ENCODE measurements at places on chromosomes 4 and X.

- DNase-seq, result no peak
These were observed 17.0 kb downstream of the PDGFC start for GRCh38 chr4:156954587-156954986.

DNA sequence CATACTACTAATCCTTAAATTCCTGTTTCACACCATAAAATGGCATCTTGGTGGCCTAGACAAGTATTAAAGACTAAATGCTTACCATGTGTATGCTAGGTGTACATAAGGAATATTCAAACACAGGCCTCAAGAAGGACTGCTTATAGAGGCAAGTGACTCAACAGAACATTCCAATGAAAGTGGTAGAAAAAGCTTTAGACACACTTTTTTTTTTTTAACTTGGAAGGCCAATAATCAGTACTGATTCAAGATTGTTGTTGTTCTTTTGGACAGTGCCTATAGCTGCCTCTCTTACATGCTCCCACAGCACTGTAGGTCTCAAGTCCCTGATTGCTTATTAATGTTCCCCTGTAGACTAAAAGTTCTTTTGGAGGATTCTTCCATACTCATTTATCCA lies 77.6 kb downstream of the FBXL5 start:
- no peak for DNase-seq

- DNase-seq, result no peak
These were observed 1.4 kb upstream of the PHKA1 start for GRCh38 chrX:72715546-72715945.

GRCh38 chr4:76589872-76590797 lies 155.1 kb downstream of the SHROOM3 start:
- DNase-seq, result no peak

- peak; percentile 79 for DNase-seq
These were observed at the start of gene ARX for GRCh38 chrX:25015486-25016360. Gene ARX (minus strand): TSS chrX:25015965. CDS start chrX:25015737, 228 bp downstream.

DNA sequence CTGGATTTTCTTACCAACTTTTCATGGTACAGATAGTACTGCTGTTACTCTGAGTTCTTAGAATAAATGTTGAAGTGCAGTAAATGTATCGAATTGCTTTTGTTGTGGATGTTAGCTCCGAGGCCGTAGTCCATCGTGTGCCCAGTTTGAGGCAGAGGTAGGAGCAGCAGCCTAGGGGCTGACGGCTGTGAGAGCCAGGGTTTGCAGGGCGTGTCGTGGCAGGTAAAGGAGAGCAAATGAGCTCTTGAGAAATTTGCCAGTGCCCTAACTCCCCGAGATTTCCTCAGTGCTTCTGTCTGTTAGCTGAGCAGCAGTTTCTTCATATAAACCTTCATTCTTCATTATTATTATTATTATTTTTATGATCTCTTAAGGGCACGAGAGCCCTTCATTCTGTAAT lies 21.6 kb downstream of the PRIMPOL start:
- DNase-seq, result no peak

DNA sequence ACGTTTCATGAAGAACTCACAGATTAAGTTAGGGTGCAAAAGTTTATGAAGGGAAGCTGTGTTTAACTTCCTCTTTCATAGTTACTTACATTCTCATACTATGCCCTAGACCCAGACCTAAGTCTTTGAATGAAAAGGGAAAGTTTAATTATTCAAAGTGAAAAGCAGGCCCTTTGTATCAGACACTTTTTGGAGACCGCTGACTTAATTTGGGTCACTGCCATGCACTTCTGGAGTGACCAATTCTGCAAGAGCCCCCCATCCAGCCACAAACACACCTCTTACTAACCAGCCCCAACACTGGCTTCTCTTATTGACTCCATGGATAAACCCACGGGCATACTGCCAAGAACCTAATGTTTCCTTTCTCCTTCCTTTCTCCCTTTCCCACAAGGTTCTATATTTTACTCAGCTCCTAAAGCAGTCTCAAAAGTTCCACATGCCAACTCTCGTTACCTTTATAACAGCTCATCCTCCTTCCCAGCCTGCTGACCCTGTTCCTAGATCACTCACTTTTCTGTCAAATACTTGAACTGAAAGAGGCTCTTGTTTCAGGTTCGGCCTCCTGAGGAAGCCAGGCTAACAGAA lies 34.5 kb downstream of the ABCE1 start:
- DNase-seq, result no peak

DNA sequence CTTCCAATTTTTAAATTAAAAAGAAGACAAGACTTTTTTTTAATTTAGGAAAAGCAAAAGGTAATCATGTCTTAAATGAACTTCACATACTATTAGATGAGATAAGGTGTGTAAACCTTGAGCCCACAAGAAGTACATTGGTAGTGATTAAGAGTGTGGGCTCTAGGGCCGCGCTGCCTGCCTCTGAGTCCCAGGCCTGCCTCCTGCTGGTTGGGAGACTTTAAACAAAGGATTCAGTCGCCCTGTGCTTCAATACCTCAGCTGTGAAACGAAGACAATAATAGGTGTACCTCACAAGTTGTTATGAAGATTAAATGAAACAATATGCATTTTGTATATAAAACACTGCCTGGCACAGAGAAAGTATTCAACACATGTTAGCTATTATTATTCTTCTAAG lies 95.9 kb upstream of the MYOZ2 start:
- DNase-seq, result no peak

DNA sequence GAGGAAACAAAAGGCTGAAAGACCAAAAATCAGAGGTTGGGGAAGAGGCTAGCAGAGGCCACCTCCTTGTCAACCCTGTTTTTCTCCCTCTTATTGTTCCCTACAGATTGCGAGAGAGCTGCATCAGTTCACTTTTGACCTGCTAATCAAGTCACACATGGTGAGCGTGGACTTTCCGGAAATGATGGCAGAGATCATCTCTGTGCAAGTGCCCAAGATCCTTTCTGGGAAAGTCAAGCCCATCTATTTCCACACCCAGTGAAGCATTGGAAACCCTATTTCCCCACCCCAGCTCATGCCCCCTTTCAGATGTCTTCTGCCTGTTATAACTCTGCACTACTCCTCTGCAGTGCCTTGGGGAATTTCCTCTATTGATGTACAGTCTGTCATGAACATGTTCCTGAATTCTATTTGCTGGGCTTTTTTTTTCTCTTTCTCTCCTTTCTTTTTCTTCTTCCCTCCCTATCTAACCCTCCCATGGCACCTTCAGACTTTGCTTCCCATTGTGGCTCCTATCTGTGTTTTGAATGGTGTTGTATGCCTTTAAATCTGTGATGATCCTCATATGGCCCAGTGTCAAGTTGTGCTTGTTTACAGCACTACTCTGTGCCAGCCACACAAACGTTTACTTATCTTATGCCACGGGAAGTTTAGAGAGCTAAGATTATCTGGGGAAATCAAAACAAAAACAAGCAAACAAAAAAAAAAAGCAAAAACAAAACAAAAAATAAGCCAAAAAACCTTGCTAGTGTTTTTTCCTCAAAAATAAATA lies 179.9 kb downstream of the AR start:
- DNase-seq, result no peak

- peak; percentile 20 for DNase-seq
These were observed 3.8 kb downstream of the RGS12 start for GRCh38 chr4:3296651-3297050.

GRCh38 chrX:134554291-134554690 lies 94.3 kb downstream of the HPRT1 start:
- no peak for DNase-seq

DNA sequence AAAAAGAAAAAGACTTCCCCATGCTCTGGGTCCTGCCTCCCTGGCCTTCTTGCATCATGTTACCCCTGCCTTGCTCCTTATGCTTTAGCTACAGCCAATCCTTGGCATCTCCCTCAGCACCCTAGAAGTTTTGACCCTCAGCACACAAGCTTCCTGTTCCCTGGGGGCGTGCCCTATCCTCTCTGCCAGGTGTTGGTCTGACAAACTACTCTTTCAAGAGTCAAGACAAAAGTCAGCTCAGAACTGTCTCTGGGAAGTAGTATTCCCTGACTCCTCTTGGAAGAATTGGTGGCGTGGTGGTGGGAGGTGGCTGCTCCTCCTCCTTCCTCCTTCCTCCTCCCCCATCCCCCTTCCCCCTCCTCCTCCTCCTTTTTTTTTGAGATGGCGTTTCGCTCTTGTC lies 41.0 kb downstream of the PRPS1 start:
- DNase-seq, result no peak

DNA sequence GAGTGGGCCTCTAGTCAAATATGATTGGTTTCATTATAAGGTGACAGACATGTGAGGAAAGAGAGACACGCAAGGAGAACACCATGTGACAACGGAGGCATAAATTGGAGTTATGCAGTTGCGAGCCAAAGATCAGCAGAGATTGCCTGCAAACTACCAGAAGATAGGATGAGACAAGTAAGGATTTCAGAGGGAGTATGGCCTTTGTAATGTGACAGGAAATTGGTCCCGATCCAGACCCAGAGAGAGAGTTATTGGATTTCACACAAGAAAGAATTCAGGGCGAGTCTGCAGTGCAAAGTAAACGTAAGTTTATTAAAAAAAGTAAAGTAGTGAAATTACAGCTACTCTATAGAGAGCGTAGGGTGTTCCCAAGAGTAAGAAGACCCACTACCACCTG lies 35.7 kb upstream of the NDST4 start:
- DNase-seq, result no peak

DNA sequence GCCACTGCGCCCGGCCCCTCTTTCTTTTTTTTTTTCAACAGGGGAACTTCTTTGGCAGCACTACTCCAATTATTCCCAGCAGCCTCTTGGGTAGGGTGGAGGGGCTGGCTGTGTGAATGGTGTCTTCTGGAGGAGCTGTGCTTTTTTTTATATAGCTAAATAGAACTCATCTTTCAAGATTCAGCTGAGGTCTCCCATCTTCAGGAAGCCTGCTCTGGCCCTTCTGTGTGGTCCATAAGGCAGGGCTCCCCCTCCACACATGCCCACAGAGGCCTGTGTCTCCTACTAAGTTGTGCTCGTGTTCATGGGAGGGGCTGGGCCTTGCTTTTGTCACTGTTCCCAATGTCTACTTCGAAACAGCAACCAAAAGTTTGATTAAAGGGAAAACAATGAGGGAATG lies 116.8 kb downstream of the AFAP1 start:
- no peak for DNase-seq

- DNase-seq, result no peak
These were observed 132.3 kb upstream of the PJA1 start for GRCh38 chrX:69297506-69297905.

DNA sequence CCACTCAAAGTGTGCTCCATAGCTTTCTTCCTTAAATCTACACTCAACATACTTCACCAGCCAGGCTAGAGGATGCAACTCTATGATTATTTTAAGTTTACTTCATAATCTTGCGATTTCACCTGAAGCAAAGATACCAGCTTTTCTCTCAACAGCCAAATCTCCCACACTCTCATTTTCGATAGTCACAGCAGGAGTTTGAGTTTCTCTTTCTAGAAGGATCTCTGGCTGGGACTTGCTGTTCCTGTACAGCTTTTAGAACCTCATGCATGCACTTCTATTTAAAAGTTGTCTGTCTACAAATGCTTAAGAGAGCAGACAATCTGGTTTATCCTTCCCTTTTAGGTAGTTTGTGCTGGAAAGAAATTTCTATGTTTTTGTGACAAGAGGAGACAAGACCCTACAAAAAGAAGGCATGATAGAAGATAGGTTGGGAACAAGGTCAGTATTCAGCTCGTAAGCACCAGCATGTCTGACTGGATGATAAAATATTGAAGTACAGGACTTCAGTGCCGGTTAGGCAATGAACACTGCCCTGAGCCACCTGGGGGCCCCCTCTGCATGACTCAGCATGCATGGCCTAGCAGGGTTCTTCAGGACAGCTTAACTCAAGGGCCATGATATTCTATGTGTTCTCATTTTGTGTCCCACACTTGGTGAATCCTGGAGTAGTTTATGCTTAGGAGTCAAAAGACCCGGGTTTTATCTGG lies 65.6 kb downstream of the ATXN3L start:
- no peak for DNase-seq

- DNase-seq, result peak; percentile 90
These were observed at the start of gene PRSS12 for GRCh38 chr4:118352843-118353533. Gene PRSS12 (minus strand): TSS chr4:118353003. CDS start chr4:118352720, 283 bp downstream.

DNA sequence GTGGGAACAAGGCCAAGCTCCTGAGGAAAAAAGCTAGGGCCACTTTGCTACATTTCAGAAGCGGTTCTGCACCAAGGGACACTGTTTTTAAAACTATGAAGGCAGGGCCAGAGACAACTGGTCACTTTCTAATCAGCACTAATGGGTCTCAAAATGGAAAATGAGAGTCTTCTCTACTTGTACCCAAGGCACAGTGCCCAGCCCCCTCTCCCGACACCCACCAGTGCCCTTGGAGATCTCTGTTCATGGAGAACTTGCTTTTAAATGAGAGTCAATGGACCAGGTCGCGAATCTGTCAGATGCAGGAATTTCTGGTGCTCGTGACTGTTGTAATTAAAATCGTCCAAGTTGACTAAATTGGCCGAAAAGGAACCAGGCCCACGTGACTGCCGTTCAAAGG lies 591.6 kb downstream of the BCOR start:
- DNase-seq, result no peak

DNA sequence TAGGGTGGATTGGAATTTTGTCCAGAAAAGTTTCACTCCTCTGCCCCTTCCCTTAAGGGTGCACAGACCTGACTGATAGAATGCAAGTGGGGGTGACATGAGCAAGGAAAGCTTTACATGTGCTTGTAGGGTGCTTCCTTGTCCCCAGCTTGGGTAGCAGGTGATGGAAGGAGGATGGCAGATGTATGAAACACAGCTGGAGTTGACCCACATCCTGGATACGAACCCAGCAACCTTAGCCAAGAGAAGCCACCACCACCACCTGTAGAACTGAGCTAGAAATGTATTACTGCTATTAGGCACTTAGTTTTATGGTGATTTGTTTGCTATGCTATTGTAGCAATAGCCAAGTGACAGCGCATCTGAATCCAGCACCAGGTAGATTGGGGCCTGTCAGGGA lies 227.4 kb downstream of the HS3ST1 start:
- DNase-seq, result no peak

DNA sequence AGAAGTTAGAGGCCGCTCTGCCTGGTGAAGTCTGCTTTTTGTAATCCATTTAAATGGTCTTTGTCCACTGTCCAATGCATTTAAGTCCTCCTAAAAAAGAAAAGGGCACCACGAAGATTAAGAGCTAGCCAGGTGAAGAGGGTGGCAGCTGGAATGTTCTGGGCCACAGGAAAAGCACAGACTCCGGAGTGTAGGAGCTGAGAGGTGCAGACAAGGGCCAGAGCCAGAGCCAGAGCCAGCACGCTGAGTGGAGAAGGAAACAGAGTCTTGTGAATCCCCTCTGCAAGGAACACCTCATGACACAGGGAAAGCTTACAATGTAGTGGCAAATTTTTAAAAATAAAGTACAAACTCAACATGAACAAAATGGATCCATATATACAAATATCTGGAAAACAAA lies 83.6 kb downstream of the TSPAN5 start:
- no peak for DNase-seq

DNA sequence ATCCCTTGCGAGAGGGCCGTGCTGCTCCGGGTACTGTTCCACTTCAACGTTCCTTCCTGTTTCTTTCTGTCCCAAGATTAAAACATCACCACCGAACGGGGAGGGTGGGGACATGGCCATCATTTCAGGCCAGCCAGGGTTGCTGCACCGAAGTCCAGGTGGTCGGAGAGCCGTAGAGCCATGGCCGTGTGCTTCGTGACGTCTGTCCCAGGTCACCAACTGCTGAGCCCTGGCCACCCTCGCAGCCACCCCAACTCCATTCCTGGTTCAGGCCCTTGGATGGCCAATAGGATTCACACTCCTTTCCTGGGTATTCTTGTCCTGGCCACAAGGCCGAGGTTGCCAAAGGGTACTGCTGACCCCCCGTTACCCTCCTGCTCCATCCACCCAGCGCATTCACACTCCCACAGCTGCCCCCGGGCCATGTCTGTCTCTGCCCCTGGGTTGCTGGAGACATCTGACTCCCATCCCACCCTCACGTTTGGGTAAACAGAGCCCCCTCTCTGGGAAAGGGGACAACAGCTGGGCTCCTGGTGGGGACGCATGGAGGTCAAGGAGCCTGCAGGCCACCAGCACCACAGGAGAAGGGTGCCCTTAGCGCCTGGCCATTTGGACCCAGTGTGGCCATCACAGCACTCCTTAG lies 103.2 kb downstream of the HMX1 start:
- DNase-seq, result no peak
